Activated T-helper 2 cell treated with anti-CD3 and anti-CD28 coated beads, Interferon-gamma antibody, Interleukin-2, Interleukin-4, amounts not matched to agents 10 μg/mL and 5 μg/mL and 100 μg/mL, durations not matched to agents 14 hours and 24 hours and 36 hours (primary cell): ENCODE measurements at places on chromosomes 5 and 9.
A peak's percentile ranks its signal among the peaks of the same experiment; 100 is the strongest.

DNA sequence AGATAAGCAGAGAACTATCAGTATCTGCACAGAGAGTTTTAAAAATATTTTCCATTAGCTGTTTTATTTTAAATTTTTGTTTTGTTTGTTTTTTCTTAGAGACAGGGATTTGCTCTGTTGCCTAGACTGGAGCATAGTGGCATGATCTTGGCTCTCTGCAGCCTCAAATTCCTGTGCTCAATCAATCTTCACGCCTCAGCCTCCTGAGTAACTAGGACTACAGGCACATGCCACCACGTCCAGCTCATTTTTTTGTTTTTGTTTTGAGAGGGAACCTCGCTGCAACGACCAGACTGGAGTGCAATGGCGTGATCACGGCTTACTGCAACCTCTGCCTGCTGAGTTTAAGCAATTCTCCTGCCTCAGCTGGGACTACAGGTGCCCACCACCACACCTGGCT lies 138.2 kb upstream of the LPAR1 start:
- no peaks in the 10 kb centered on the region for H3K4me1 ChIP-seq
- H3K36me3 ChIP-seq = no peaks in the 10 kb centered on the region
- H3K4me3 ChIP-seq = no peak overlapping the region

DNA sequence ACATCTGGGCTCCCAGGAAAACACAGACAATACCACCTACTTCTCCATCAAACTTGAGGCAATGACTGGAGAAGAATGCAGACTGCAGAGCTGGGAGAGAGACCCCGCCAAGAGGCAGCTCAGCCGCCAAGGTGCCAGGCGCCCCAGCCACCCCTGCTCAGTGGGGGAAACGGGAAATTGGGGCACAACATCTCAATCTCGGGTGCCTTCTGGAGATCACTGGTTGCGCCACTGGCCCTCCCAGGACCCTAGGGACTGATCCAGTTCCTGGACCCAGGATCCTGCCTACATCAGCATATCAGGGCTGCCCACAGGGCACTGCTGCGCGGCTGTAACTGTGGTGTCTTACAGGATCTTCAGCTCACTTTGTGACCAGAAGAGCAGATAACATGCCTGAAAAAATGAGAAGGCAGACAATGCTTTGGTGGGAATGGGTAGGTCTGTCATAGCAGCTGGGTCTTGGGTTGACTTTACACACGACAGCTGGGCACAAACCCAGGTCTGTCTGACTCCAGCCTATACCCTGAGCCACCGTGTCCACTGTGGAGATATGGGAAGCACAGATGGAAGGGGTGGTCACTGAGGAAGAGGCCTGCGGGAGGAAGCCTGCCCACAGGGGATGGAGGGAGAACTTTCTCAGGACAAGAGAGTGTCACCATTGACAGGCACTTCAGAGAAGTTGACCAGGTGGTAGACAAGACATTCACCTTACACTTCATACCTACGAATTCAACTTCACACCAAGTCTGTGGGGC lies 135.2 kb upstream of the RAPGEF1 start:
- no peaks in the 10 kb centered on the region for H3K36me3 ChIP-seq
- H3K4me3 ChIP-seq = no peak overlapping the region
- H3K27ac ChIP-seq = no peak overlapping the region
- peaks cover 19% of the 10 kb centered on the region for H3K4me1 ChIP-seq
- no peak for DNase-seq

DNA sequence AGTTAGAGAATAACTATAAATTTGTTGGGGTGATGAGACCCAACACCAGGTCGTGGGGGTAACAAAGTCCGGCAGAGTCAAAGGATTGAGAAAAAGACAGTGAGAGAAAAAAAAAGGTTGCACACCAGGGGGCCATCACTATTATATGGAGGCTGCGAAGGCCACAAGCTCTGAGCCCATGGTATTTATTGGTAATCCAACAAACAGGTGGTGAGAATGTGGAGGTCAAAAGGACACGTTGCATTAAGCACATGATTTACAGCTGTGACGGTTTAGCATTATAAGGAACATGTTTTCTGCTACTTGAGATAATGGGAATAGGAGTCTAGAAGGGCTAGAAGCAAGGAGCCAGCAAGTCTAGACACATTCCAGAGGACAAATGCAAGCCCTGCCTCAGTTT lies 2202.2 kb upstream of the C9orf72 start:
- DNase-seq = no peak
- no peaks in the 10 kb centered on the region for H3K27me3 ChIP-seq
- no peaks in the 10 kb centered on the region for H3K4me1 ChIP-seq
- no peak overlapping the region for H3K27ac ChIP-seq
- H3K36me3 ChIP-seq = no peaks in the 10 kb centered on the region
- H3K4me3 ChIP-seq = no peak overlapping the region

DNA sequence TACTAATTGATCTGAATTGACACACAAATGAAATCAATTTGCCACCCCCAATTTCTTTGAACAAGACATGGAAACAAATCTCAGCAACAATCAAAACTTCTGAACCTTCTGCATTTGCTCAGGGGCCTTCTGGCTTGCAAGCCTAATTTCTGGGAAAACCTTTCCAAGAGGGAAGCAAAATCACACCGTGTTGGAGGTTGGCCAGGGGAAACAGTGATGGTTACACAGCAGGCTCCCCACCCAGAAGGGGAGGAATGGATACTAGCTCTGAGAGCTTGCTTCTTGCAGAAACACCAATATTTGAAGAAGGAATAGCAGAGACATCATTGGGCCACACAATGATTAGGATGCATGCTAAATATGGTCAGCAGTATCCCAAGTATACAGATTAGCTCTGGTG lies 488.6 kb upstream of the TRPC7 start:
- H3K27me3 ChIP-seq = no peaks in the 10 kb centered on the region
- H3K27ac ChIP-seq = no peak overlapping the region
- DNase-seq = no peak
- no peaks in the 10 kb centered on the region for H3K36me3 ChIP-seq
- H3K4me1 ChIP-seq = no peaks in the 10 kb centered on the region

GRCh38 chr9:128206916-128207910 lies 4.0 kb downstream of the DNM1 start:
- peaks cover 38% of the 10 kb centered on the region for H3K27me3 ChIP-seq
- no peak overlapping the region for H3K4me3 ChIP-seq
- H3K36me3 ChIP-seq = no peaks in the 10 kb centered on the region
- peaks cover 12% of the 10 kb centered on the region for H3K4me1 ChIP-seq

DNA sequence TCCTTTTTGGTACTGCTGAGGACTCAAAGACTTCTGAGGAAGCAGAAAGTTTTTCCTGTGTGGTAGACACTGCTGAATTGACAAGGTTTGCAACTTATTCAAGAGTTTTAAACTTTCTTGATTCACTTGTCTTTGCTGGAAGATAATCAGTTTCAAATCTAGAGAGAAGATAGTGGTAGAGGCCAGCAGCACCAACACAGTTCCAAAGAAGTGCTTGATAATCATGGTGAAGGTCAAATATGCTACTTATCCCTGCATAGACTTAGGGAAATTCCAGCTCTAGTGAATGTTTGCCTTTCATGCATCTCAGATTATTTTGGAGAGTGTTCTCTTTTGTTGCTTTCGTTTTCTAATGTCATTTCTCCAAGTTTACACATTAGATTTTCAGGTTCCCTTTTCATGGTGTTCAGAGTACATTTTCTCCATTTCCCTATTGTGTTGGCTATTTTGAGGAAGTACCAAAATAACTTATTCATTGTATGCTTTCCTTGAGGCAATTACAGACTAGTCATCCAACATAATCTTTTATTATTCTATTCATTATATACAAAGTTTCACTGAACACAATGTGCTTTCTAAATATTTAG lies 550 bp downstream of the IFNE start:
- no peaks in the 10 kb centered on the region for H3K36me3 ChIP-seq
- peaks cover 8% of the 10 kb centered on the region for H3K27me3 ChIP-seq
- DNase-seq = no peak
- H3K4me1 ChIP-seq = peaks cover 5% of the 10 kb centered on the region

- H3K36me3 ChIP-seq = no peaks in the 10 kb centered on the region
- no peak overlapping the region for H3K27ac ChIP-seq
- no peak for DNase-seq
- no peaks in the 10 kb centered on the region for H3K4me1 ChIP-seq
Measured at GRCh38 chr5:60274747-60275146, 381.2 kb upstream of the PDE4D start.

- no peaks in the 10 kb centered on the region for H3K27me3 ChIP-seq
- H3K4me3 ChIP-seq = no peak overlapping the region
- DNase-seq = no peak
- peaks cover 49% of the 10 kb centered on the region for H3K4me1 ChIP-seq
Measured at GRCh38 chr5:139410993-139411828, 7.3 kb upstream of the SPATA24 start.

DNA sequence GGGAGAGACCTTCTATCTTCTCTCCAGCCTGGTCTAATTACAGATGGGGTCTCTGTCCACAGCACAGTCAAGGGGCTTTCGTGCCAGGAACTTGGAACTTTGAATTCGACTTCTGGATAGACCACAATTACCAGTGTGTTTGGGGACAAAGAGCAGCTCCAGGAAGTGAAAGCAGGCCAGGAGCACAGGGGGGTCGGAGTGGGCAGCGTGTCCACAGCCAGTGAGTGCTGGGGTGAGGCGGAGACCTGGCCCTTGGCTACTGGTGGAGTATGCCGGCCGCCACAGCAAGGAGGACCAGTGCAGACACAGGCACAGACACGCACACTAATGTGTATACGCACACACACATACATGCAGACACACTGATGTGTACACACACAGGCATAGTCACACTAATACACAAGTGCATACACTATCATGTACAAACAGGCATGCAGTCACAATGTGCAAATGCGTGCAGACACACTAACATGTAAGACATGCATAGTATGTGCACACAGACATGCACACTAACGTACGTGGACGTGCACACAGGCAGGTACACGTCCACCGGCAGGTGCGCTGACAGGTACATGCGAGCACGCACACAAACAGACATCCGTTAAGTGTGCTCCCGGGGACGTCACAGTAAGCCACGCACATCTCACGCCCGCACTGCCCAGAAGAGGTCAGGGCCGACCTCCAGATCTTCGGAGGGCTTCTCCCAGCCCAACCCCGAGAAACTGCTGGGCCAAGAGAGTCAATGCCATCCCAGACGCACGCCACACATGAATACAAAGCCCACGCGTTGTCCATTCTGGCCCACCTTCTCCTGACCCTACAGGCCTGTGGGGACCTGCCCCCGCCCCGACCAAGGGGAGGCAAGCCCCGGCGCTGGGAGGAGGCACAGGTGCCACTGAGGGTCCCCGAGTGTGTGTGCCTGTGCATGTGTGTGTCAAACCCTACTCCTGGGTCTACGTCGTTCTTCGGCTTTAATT lies 46.5 kb downstream of the NKD2 start:
- no peak overlapping the region for H3K27ac ChIP-seq
- no peak for DNase-seq
- H3K4me3 ChIP-seq = no peak overlapping the region
- peaks cover 12% of the 10 kb centered on the region for H3K36me3 ChIP-seq
- no peaks in the 10 kb centered on the region for H3K27me3 ChIP-seq
- no peaks in the 10 kb centered on the region for H3K4me1 ChIP-seq

GRCh38 chr5:176847726-176848290 lies 37.4 kb downstream of the UNC5A start:
- H3K4me3 ChIP-seq = no peak overlapping the region
- peaks cover 6% of the 10 kb centered on the region for H3K27me3 ChIP-seq
- no peak for DNase-seq
- H3K4me1 ChIP-seq = no peaks in the 10 kb centered on the region

GRCh38 chr5:109275919-109276318 lies 133.9 kb downstream of the PJA2 start:
- no peaks in the 10 kb centered on the region for H3K4me1 ChIP-seq
- no peaks in the 10 kb centered on the region for H3K27me3 ChIP-seq
- no peak overlapping the region for H3K4me3 ChIP-seq
- no peak for DNase-seq
- no peaks in the 10 kb centered on the region for H3K36me3 ChIP-seq

GRCh38 chr5:1208743-1209488 lies 7.5 kb downstream of the SLC6A19 start:
- no peaks in the 10 kb centered on the region for H3K27me3 ChIP-seq
- no peaks in the 10 kb centered on the region for H3K4me1 ChIP-seq
- H3K36me3 ChIP-seq = no peaks in the 10 kb centered on the region
- H3K27ac ChIP-seq = no peak overlapping the region
- H3K4me3 ChIP-seq = no peak overlapping the region
- DNase-seq = no peak

GRCh38 chr9:94908011-94908563 lies 181.6 kb downstream of the AOPEP start:
- peaks cover 2% of the 10 kb centered on the region for H3K4me1 ChIP-seq
- H3K27me3 ChIP-seq = peaks cover 4% of the 10 kb centered on the region
- H3K4me3 ChIP-seq = no peak overlapping the region
- no peaks in the 10 kb centered on the region for H3K36me3 ChIP-seq
- DNase-seq = no peak

GRCh38 chr5:651296-652022 lies 39.3 kb downstream of the CEP72 start:
- H3K4me3 ChIP-seq = no peak overlapping the region
- no peaks in the 10 kb centered on the region for H3K4me1 ChIP-seq
- H3K27ac ChIP-seq = no peak overlapping the region
- no peaks in the 10 kb centered on the region for H3K27me3 ChIP-seq

DNA sequence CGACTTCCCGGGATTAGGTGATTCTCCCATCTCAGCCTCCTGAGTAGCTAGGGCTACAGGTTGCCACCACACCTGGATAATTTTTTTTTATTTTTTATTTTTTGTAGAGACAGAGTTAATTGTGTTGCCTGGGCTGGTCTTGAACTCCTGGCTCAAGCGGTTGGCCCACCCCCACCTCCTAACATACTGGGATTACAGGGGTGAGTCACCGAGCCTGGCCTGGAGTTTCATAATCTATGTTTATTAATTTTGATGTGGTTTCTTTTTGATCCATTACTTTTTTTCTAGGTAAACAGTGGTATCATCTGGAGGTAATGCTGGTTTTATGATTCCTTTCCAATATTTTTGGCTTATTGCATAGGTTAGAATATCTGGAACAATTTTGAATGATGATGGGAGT lies 54.2 kb downstream of the KIAA1958 start:
- H3K4me3 ChIP-seq = no peak overlapping the region
- H3K36me3 ChIP-seq = peaks cover 5% of the 10 kb centered on the region
- peaks cover 5% of the 10 kb centered on the region for H3K4me1 ChIP-seq
- no peak overlapping the region for H3K27ac ChIP-seq

DNA sequence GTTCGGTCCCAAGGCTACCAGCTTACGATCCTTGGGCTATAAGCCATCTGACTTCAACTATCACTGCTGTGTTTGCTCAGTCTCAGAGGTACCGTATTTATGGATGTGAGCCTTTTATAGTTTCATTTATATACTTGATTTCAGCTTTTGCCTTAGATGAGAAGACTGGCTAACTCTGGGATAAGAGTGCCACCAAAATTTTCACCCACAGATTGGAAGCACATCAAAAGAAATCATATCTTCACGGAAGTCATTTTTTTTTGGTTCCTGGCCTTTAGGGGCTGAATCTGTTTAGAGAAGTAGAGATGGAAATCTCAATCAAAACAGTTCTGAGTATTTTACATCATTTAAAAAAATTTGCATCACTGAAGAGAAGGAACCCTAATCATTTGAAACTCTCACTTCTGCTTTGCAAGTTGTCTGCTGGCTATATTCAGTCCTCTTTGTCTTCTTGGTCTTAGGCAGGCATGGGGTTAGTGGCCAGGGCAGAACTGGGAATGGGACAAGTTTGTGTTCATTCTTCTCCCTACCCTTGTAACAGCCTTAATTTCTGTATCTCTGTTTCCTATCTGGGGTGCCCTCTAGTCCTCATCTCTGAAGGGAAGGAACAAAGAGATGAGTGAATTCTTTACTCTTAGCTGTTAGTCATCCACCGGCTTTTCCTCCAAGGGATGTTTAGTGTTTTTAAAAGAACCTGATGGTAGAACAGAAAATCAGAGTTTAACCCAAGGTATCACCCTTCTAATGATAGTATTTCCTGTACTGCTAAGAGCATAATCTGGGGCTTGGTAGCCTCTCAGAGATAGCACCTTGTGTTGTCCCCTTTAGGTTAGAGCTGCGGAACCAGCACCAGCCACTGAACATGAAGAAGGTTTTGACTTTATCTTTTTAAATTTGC lies 14.1 kb upstream of the TNFAIP8 start:
- no peaks in the 10 kb centered on the region for H3K27me3 ChIP-seq
- H3K4me1 ChIP-seq = peaks cover 90% of the 10 kb centered on the region
- peaks cover 25% of the 10 kb centered on the region for H3K36me3 ChIP-seq
- H3K4me3 ChIP-seq = peak overlapping the region; percentile 78
